ENCODE measurements at places on chromosomes 4 and X.

GRCh38 chr4:31548823-31549222 lies 828.7 kb downstream of the PCDH7 start:
- no peak for DNase-seq

- no peak for DNase-seq
Measured at GRCh38 chr4:2334826-2335728, 73.2 kb upstream of the MXD4 start.

- no peak for DNase-seq
Measured at GRCh38 chr4:153582954-153583702, 101.0 kb upstream of the TLR2 start.

DNA sequence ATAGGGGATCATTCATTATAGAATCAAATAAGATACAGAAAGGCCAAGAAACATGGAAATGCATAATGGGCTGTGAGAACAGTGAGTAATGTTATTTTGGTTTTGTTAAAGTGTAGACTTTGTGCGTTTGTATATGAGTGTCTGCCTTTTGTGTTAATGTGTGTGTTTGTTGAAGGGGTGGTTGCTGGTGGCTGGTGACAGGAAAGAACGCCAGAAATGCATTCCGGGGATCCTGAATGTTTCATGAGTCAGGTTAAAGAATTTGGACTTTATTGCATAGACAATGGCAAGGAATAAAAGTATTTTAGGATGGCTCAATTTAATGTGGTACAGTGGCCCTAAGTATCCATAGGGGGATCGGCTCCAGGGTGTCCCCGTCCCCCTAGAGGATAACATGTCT lies 1228.9 kb downstream of the PCDH7 start:
- DNase-seq = no peak

- peak; percentile 3 for DNase-seq
Measured at GRCh38 chr4:174631901-174632758, 109.8 kb upstream of the HPGD start.

- DNase-seq = no peak
Measured at GRCh38 chrX:10163031-10163430, 6.3 kb downstream of the CLCN4 start.

DNA sequence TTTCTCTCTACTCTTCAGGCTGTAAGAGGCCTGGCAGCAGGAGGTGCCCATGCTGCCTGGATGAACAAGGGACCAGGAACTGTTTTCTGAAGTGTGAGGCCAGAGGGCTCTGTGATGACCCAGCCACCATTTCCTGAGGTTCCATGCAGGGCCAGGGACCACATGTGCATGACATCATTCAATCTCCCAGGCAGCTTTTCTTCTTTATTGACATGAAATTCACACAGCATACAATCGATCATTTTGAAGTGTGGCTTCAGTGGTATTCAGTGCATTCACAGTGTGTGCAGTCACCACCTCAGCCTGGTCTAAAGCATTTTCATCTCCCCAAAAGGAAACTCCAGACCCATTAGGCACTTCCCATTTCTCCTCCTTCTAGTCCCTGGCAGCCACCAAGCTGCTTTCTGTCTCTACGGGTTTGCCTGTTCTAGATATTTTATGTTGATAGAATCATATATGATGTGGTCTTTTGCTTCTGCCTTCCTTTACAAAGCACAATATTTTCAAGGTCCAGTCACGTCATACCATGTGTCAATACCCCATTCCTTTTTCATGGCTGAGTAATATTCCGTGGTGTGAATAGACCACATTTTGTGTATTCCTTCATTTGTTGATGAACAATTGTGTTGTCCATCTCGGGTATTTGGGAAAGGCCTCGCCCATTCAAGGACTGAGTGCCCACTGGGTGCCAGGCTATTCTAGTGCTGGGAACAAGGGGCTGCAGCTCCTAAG lies 93.1 kb downstream of the PSAPL1 start:
- no peak for DNase-seq

DNA sequence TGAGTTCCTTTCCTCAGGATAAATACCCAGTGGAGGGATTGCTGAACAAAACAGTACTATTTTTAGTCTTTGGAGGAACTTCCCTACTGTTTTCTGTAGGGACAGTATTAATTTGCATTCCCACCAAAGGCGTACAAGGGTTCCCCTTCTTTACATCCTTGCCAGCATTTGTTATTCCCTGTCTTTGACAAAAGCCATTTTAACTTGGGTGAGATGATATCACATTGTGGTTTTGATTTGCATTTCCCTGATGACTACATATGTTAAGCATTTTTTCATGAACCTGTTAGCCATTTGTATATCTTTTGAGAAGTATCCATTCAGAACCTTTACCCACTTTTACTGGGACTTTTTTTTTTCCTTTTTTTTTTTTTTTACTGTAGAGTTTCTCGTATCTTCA lies 126.2 kb upstream of the ANXA10 start:
- DNase-seq = no peak

- no peak for DNase-seq
Measured at GRCh38 chrX:109880629-109881028, 122.3 kb upstream of the TMEM164 start.

GRCh38 chrX:31433856-31434255 lies 362.0 kb upstream of the FTHL17 start:
- no peak for DNase-seq

DNA sequence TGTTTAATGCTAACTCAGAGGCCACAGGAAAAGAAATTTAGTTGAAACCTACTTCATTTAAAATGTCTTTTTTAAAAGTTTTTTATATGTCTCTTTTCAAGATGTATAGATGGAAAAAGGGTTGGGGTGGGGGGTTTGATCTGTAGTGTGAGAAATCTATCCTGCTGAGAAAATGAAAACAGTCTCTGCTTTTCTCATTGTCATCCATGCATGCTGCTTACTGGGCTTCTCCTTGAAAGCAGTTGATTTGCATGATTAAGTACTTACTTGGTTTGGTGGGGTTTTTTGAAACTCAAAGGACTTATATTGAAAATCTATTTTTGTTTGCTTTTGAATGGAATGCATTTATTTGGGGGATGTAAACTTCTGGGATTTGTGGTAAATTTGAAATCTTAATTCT lies 313.6 kb upstream of the DKK2 start:
- DNase-seq = no peak

DNA sequence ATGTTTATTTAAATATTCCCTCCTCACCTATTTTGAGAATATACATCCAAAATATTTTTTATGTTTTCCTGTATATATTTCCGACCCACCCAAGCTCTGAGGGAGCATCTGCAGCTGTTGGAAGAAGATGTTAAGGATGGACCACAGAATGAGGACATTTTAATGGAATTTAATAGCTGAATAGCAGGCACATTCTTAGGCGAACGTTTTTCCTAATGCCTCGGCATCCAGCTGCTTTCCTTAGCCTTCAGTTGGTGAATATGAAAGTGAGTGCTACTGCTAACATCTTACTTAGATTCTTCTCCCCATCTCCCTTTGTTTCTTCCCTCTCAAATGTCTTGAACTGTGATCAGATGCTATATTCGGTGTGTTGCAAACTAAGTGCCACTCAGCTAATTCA lies 158.0 kb upstream of the CTSO start:
- DNase-seq = no peak

DNA sequence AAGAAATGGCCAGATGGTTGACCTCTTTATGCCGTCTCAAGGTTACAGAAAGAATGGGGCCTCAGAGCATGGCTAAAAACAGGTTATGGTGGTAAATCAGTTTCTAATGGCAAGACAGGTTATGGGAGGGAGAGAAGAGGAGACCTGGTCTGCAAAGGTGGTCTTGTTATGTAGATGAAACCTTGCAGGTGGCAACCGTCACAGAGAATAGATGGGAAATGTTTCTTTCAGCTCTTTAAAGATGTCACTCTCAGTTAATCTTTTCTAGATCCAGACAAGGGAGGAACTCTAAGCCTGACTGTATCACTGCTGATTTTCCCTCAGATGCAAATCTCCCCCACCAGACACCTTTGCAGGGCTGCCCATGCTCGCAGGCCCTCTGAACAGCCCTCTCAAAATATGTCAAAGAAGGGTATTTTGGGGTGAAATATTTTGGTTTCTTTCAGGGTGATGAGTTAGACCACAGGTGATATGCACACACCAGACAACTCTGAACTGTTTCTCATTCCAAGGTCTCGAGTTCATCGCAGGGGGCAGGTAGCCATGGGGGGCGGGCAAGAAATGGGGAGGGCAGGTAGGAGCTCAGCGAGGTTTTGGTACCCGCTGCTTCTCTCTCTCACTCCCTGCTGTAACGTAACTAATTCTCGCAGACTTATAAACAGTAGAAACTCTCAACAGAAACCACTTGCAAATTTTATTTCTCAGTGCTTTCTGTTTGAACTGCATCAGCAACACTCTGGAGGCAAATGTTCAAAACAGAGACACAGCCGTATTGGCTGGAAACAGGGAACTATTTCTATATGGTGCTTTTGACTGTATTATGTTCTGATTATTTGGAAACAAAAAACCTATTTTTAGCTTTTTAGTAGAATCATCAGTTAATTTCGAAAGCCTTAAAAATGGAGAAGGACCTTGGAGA lies 32.4 kb downstream of the CASP3 start:
- no peak for DNase-seq

DNA sequence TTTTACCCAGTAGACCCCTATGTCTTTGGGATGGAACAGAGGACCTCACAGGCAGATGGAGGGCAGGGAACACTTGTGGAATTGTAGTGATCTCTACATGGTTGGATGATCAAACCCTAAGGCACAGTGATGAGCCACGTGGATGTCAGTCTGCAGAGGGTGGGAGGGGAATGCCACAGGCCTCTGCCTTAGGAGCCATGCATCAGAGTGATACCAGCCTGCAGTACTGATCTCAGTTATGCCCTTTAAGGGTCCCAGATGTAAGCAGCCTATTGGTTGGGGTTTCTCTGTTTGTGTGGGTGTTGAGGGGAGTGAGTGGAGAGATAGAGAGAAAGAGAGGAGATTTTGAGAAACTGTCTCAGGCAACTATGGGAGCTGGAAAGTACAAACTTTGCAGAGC lies 39.9 kb upstream of the XAGE1B start:
- no peak for DNase-seq

GRCh38 chr4:184684491-184685189 lies 35.1 kb downstream of the PRIMPOL start:
- DNase-seq = no peak

DNA sequence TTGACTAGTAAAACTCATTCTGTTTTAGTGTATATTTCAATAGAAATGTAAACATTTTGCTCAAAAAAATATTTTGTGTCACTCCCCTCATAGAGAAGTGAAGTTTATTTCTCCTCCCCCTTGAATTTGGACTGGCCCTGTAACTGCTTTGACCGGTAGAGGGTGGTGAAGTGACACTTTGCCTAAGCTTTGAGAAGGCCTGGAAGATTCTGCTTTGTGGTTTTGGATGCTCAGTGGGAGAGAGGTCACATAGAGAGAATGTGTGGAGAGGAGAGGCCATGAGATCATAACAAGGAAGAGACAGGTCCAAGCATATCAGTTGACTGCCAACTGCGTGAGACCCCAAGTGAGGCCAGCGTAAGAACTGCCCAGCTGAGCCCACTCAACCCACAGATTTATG lies 19.1 kb upstream of the ARX start:
- DNase-seq = no peak

GRCh38 chr4:139892973-139893736 lies 227.5 kb downstream of the MGST2 start:
- no peak for DNase-seq

- no peak for DNase-seq
Measured at GRCh38 chrX:41946989-41947612, 23.7 kb upstream of the CASK start.

DNA sequence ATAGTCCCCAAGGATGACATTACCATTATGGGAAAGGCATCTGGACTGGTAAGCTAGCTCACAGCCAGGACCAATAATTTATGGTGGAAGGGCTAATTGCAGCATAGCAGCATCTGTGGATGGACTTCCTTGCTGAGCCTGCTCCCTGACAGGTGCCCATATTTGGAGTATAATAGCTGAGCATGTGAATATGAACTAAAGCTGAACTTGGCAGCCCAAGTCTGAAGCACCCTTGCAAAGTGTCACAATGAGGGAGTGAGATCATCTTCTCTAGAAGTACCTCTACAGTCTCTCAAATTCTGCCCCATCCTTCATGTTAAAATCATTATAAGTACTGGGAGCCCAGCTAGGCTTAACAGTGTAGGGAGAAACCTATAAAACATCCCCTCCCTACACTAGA lies 128.2 kb upstream of the INPP4B start:
- DNase-seq = no peak

- no peak for DNase-seq
Measured at GRCh38 chrX:122219735-122220134, 964.3 kb upstream of the GRIA3 start.

DNA sequence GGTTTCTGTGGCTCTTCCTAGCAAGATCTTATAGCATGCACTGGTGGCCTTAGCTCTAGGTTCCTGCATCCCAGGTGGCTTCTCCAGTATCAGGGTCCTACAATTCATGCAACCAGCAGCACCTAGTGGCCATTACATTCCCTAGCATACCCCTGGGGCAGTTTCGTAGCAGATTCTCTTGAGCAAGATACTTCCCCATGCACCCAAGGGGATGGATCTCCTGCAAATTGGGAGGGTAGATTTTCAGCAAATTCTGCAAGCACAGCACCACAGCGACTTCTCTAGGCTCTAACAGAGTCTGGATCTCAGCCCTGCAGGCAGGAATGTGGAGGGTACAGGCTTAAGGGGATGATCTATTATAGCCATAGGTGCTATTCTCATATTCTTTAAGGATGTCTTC lies 13.1 kb upstream of the SLC9B1 start:
- DNase-seq = no peak

DNA sequence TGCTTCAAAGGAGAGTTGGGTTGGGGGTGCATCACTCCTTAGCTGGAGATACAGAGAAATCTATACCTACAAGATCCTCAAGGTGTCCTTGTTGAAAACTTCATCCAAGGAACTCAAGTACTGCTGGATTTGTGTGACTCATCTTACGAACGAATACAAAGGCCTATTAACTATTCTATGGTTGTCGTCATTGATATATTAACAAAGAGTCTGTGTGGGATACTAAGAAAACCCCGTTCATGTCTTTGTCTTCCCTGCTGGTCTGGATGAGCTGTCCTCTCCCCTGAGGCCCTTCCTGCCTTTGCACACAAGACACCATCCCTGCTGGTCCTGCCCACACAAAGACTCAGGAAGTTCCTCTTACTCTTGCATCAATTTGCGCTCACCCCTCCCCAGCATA lies 54.9 kb upstream of the IRF2 start:
- no peak for DNase-seq

DNA sequence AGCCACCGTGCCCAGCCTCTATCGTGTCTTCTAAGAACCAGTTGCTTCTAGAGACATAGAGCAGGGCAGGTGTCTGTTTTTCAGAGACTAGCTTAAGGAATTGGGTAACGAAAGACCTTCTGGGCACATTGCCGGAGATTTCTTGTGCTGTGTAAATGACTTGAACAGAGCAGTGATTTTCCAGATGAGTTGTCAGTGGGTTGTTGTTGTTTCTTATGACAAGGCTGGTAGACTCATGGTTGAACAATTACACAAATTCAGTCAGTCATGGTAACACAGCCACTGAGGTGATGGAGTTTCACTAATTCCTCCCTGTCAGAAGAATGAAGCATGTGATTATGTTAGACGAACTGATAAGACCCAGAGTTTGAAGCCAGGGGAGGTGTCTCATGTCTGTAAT lies 20.5 kb upstream of the DDX3X start:
- DNase-seq = no peak

GRCh38 chr4:107071108-107071507 lies 35.0 kb upstream of the DKK2 start:
- DNase-seq = no peak

Measured in AG09319 (cell line).